Bone marrow (tissue), 2 donors: ENCODE measurements at places on chromosomes 2 and 18.

- no peak for DNase-seq
These were observed 118.0 kb upstream of the TMEM200C start for GRCh38 chr18:6013171-6013810.

DNA sequence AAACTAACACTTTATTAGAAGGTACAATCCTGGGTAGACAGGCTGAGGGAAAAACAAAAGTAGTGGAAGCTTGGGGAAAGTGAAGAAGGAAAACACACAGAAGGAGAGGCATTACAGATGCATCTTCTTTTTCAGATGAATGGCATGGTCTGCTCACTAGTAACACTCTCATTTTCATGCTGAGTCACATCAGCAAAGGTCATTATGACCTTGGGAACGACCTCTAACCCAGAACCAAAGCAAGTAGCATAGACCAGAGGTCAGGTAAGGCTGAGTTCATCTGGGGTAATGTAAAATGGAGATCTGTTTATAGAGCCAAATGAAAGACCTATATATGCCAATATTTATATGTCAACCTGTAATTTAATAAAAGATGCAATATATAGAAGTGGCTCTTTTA, 294.4 kb upstream of the LRRTM4 start:
- DNase-seq = no peak

GRCh38 chr2:120914839-120915521, 179.3 kb downstream of the GLI2 start:
- DNase-seq = no peak

DNA sequence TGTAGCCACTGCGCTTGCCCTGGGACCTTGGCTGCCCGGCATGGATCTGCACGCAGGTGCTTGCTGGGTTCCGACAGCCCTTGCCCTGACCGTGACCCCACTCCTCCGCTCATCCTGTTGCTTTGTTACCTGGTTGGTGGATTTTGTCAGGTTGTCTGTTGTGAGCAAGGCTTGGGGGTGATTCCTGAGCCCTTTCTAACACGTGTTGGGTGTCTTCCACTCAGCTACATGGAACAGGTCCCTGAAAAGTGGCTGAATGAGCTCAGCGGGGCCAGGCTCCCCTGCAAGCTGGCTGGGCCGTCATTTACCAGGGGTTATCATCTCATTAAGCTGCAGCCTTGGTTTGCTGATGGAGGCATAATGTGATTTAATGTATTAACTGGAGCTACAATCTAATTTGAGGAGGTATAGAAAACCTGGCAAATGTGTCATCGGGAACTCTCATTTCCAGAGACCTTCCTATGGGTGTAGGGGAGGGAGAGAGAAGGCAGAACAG, 24.6 kb downstream of the RAMP1 start:
- DNase-seq = no peak

GRCh38 chr2:73851274-73851673, 22.5 kb downstream of the STAMBP start:
- no peak for DNase-seq

DNA sequence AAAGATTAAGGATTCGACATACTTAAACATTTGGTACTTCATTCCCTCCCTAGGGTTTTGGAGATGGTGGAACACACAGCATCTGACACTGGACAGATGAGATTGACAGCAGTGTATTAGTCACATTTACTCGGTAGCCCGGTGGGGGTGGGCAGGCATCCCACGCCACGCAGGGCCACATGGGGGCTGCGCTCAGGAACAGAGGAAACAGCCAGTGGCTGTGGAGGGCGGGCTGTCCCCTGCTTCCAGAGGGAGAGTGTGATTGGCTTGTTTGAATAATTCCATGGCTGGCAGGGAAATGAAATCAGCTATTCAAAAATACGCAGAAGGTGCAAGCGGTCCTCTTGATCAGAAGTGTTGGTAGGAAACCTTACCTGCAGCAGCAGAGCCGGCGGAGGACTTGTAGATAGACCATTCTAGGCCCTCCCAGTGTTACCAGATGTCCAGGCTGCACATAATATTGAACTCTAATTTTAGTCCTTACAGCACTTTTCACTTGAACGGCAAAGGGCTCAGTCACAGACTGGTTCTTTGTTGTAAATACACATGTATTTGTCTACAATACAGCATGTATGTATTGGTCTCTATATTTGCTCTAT, 18.5 kb upstream of the SP140L start:
- DNase-seq = no peak

GRCh38 chr2:19989342-19989666, 601 bp downstream of the WDR35 start:
- no peak for DNase-seq

DNA sequence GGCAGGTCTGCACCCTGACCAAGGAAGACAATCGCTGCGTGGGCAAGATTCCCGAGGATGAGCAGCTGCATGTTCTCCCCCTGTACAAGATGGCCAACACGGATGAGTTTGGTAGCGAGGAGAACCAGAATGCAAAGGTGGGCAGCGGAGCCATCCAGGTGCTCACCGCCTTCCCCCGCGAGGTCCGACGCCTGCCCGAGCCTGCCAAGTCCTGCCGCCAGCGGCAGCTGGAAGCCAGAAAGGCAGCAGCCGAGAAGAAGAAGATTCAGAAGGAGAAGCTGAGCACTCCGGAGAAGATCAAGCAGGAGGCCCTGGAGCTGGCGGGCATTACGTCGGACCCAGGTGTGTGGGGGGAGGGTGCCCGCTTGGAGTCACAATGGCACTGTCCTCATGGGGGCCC, 48.4 kb downstream of the BOLA3 start:
- DNase-seq = no peak

GRCh38 chr2:71992036-71992435, 155.6 kb downstream of the CYP26B1 start:
- DNase-seq = no peak
